ENCODE measurements at places on chromosomes 16 and 17.
A peak's percentile ranks its signal among the peaks of the same experiment; 100 is the strongest.

GRCh38 chr17:74569020-74570003, 2.0 kb upstream of the CD300H start:
- DNase-seq: peak; percentile 100

- no peak for DNase-seq
Measured at GRCh38 chr17:64750891-64751677, 89.0 kb upstream of the SMURF2 start.

- DNase-seq: no peak
Measured at GRCh38 chr16:26712876-26713275, 353.9 kb upstream of the C16orf82 start.

- DNase-seq: no peak
Measured at GRCh38 chr16:26642047-26642664, 424.6 kb upstream of the C16orf82 start.

- DNase-seq: peak; percentile 99
Measured at GRCh38 chr17:9676820-9677310, 31.5 kb downstream of the USP43 start.

Data from A172 (cell line).